Cerebellar nuclear complex (tissue), 1 donor: ENCODE measurements at places on chromosomes 1 and 21.

DNA sequence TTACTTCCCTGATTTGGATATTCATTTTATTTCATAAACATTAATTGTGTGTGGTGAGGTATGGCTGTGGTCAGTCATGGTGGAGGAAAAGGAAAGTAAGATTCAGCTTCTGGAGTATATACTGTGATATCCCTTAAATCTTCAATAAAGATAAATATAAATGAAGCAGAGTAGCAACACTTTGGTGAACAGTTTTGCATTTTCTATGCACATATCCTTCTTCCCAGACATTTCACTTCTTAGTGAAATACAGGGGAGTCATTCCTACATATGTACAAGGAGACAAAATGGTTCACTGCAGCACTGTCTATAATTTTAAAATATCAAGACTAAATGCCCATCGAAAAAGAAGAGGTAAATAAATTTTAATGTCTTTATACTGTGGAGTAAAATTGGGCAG, 61.3 kb downstream of the DISP1 start:
- DNase-seq, result no peak

GRCh38 chr1:164265232-164265631, 293.8 kb upstream of the PBX1 start:
- DNase-seq, result no peak

GRCh38 chr1:60913039-60913438, 169.3 kb upstream of the NFIA start:
- no peak for DNase-seq

- no peak for DNase-seq
These were observed 29.7 kb downstream of the PBX1 start for GRCh38 chr1:164588516-164589341.

GRCh38 chr1:39901464-39901713, 328 bp downstream of the MYCL start:
- DNase-seq, result no peak

DNA sequence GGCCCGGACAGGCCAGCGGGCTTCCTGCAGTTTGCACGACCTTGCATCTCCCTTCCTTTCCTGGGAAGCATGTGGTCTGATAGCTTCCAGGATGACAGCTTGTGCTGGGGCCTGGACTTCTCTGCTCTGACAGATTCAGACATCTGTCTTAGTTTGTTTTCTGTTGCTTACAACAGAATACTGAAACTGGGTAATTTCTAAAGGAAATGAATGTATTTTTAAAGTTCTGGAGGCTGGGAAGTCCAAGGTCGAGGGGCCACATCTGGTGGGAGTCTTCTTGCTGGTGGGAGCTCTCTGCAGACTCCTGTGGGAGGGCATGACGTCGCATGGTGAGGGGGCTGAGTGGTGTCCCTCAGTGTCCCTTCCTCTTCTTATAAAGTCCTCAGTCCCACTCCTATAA, 35.3 kb upstream of the TENT5B start:
- no peak for DNase-seq

DNA sequence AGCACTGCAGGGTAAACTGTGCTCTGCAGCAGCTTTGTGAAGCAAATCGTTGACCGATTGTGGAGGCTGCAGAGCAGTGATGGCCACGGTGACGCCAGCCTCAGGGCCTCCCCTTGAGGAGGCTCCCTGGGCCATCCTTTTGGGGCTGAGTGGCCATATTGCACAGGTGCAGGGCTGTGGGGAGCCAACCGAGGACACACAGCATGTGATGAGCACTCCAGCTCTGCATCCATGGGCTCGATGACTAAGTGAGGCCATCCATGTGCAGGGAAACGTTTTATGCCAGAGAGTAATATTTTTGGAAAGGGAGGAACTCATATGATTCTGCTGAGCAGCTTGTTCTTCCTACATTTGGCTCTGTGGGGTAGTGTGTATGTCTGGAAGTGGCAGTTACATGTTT, 24.6 kb downstream of the KCNK1 start:
- DNase-seq, result peak; percentile 90

DNA sequence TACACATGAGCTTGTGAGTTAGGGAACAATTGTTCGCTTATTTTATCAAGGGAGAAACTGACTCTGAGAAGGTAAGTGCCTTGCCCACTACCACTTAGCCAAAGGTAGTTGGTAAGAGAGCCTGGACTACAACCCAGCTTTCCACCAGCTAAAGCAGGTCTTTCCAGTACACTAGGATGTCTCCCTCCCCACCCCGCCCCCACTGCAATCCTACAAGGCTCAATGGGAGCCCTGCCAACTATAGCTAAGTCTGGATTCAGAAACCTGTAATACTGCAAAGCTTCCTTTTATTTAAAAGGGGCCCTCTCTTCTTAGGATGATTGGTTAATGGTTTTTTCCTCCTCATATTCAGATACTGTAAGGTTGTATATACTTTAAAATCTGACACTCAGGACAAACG, 102.0 kb upstream of the C8B start:
- DNase-seq, result no peak

DNA sequence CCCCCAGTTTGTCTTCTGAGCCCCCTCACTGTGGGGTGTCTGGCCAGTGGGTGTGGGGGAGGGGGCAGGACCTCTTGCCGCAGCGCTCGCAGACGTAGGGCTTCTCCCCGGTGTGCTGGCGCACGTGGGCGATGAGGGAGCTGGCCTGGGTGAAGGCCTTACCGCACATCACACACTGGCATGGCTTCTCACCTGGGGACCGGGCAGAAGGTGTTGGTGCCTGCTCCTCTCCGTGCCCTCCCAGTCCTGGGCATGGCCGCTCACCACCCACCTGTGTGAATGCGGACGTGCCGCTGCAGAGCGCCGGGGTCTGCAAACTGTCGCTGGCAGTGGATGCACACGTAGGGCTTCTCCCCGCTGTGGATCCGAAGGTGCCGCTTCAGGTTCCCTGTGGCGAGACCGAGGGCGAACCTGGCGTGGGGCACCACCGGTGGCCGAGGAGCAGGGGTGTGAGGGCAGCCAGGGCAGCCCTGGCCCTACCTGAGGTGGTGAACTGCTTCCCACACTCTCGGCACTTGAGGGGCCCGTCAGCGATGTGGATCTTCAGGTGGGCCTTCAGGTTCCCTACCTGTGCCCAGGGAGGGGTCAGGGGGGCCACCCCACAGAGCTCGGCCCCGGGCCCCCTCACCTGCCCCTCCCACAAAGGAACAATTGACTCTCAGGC, 32.4 kb downstream of the ZBTB17 start:
- DNase-seq, result no peak

GRCh38 chr1:64378826-64379225, 91.1 kb upstream of the CACHD1 start:
- no peak for DNase-seq

DNA sequence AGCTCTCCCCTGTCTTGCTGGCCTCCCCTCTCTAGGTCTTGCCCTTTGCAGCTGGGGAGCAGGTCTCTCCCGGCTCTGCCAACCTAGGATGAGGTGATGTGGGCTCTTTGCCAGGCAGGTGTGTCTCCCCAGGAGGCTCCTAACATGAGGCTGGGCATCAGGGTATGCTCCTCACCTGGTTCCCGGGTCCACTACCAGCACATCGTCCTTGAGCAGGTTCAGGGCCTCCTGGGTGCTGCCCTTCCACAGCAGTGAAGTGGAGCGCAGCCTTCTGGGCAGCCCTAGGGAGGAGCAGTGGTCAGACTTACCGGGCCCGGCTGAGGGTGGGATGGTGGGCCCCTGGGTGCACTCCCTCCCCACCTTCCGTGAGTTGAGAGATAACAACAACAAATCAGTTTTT, 17.5 kb downstream of the LACTBL1 start:
- DNase-seq, result no peak

DNA sequence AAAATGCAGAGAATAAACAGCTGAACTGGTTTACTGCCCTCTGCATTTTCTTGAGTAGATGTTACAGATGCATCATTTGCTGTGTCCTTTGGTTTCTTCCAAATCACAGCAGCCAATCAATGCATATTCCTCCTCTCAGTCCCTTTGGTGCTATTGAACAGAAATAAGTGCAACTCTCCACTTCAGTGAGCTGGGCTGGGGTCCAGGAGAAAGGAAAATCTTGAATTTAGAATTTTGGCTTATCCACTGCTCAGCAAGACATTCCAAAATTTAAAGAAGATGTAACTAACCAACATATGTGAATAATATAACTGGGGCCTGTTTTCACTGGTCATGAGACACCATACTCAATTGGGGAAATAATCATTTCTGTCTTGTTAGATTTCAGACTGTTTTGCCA, 39.2 kb downstream of the PRMT6 start:
- DNase-seq, result no peak

DNA sequence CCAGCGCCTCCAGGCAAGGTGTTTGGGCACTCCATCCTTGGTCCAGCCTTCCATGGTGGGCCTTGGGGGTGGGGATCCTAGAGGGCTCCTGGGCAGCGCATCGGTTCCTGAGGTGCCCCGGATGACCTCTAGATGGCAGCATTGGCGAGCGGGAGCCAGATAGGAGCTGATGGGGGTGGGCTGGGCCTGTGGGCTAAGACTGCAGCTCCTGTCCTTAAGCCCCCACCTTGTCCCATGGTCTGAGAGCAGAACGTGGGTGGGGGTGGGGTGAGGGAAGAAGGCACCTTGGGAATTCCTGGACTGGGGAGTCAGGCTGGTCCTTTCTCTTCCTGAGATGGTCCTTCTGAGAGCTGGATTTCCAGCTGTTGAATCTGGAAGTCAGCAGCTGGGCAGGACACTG, 93.4 kb upstream of the CSF3R start:
- DNase-seq, result no peak

DNA sequence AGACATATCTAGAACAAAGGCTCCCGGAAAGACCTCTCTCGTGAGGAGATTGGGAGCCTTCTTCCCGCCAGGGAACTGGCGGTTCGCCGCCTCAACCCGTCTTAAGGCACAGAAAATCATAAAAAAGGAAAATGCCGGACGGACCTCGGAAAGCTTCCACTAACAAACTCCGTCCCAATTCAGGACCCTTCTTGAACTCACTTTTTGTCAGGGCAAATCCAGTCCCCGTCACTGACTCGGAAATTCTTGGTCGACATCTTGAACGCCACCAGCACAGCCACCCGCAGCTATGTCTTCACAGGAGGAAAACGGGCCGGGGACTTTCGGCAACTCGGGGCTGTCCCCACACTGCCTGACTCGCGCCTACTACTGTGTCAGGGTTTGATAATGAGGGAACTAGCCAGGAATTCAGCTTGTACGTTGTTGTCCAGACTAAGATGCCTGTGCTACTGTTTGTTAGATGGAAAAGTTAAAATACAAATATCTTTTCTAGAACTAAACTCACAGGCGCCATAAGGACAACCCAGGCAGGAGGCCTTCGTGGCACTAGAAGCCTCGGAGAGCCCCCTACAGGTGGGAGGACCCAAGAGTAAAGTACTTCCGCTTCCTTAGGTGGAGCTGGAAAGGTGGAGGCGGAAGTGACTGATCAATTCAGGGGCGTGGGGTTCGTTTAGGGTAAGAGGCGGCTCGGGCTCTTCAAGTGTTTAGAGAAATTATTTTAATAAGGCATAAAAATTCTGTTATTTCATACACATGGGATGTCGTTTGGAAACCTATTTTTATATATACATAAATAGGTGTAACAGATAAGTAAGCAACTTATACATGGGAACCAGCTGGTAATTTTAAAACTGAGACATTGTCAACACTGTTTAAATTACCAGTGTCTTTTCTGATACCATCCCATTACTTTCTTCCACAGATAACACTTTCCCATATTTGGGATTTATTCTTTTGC, at the start of gene ZRANB2:
TSS of gene ZRANB2 (minus strand) at position 297 of the 958 bp plus-strand sequence. CDS start at position 257, 40 bp downstream.
- peak; percentile 15 for DNase-seq

GRCh38 chr1:200934676-200935245, 40.1 kb downstream of the INAVA start:
- DNase-seq, result no peak

DNA sequence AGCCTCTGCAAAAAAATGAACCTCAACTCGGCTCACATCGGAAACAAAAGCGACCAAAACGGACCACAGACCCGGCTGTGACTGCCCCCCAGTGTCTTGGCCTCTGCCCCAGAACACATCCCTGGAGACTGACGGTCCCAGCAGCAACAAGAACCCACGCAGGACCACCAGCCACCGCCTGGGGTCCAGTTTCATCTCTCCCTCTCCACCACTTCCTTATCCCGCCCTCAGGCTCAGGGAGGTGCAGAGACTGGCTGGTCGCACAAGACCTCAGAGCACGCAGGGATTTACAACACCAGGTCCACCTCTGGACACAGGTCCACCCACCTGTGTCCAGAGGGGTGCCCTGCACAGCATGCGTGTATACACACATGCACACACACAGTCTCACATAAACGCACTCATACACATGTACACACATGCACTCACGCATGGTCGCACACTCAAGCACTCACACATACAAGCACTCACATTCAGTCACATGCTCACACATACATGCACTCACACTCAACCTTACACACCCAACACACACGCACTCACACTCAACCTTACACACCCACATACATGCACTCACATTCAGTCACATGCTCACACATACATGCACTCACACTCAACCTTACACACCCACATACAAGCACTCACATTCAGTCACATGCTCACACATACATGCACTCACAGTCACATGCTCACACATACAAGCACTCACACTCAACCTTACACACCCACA, 18.6 kb upstream of the TMEM52 start:
- DNase-seq, result no peak

- DNase-seq, result no peak
These were observed 275.5 kb downstream of the RGS7 start for GRCh38 chr1:241081473-241081872.

DNA sequence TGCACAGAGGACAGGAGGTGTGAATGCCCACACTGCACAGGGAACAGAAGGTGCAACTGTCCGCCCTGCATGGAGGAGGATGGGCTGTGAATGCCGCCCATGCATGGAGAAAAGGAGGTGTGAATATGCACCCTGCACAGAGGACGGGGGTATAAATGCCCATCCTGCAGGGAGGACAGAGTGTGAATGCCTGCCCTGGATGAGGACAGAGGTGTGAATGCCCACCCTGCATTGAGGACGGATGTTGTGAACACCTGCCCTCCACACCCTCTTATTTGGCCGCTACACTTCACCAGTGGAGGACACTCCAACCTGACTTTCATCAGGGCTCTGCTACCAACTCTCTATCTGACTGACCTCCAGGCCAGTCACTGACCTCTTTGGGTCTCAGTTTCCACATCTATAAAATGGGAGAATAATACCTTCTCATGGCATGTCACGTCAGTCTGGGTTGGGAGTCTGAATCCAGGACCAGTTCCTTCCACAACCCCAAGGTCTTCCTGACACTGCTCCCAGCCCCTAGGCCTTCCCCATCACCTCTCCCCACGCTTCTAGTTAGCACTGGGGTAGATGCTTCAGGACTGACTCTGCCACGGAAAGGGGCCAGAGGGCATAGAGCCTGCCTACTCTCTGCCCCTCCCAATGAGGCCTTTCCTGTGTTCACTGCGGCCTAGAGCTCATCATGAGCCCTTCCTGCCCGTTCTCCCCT, 28.4 kb downstream of the ZBTB17 start:
- no peak for DNase-seq

GRCh38 chr1:214050513-214051401, 63.0 kb downstream of the PROX1 start:
- DNase-seq, result no peak
